ENCODE measurements at places on chromosomes 11 and 22.
A peak's percentile ranks its signal among the peaks of the same experiment; 100 is the strongest.

GRCh38 chr11:70139785-70140410, 61.8 kb downstream of the ANO1 start:
- DNase-seq = no peak

DNA sequence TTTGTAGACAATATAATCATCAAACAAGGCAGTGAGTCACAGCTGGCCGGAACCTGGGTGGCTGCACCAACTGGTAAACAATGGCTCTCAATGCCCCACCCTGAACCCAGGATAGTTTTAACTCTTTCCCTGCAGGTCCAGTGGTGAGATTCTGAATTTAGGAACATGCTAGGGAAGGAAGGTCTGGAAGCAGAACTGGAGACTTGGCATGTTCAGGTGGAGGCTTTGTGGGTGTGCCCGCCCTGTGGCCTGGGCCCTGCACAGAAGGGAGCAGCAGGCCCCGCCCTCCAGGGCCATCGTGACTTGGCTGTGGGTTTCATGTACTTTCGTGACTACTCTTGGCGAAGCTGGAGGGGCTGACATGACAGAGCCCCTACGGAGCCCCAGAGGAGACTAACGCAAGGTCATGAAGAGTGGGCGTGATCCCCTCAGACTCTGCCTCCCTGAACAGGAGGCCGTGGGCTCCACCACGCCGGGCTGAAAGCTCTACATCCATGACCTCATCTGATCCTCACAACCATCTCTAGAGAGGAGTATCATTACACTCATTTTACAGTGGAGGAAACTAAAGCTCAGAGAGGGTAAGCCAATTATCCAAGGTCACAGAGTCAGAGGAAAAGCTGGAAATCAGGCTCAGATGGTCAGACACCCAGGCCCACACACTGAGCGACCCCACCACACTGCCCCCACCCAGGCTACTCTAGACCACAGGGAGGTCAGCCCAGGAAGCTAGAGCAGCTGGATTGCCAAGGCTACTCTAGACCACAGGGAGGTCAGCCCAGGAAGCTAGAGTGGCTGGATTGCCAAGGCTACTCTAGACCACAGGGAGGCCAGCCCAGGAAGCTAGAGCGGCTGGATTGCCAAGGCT, 27.3 kb downstream of the MAFF start:
- no peak for DNase-seq

DNA sequence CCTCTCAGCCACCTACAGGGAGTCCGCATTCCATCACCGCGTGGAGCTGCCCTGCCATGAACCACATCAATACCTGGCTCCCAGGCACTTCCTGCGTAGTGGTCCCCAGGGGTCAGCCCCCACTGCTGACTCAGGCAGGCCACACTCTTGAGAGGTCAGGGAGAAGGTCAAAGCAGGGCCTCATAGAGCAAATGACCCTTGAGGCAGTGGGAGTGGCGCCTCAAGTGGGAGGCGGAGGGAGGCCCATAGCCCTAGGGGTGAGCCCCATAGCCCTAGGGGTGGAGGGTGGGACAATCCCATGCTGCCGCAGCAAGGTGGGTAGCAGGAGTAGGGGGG, 5.0 kb downstream of the PRDX5 start:
- DNase-seq = no peak

- no peak for DNase-seq
These were observed 71.2 kb downstream of the LRRC32 start for GRCh38 chr11:76599041-76600013.

DNA sequence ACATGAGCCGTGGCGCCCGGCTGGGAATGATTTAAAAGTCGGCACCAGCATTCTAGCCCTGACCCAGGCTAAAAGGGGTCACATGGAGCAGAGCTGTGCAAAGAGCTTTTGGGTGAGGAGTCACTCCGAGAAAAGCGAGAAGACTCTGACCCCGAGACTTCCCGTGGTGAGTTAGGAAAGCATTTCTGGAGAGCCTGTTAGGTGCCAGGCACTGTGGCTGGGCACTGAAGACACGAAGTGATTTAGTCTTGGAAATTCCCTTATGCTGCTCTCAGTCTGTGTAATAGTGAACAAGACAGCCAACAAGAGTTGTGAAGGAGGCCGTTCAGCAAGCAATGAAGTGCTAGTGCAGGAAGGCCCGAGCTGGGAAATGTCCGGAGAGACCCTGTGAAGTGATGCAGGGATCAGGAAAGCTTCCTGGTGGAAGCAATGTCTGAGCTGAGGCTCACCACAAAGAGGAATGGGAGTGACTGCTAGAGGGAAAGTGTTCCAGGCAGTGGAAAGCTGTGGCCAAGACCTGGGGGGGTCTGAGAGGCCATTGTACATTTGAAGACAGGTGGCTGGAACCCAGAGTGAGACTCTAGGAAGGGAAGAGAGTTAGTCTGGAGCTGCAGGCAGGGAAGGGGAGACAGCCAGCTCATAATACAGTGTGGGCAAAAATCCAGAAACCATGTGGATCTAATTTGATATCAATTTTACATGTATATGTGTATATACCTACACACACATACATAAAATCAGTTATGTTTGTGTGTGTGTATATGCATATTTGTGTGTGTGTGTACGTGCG, 31.6 kb downstream of the MARK2 start:
- DNase-seq = no peak

DNA sequence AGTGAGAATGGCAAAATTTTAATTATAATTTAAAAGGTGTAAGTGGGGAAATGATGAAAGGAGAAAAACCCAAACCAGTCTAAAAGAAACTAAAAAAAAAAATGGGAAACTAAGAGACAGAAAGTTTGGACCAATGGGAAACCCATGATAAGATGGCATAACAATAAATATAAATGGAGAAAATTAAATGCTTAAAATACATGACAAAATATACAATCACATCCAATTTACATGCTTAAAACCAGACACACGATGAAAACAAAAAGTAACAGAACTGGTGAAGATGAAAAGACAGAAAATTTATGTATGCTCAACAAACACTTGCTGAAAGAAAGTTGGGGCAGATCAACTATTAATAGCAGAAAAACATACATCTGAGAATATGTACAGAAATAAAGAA, 1471.1 kb downstream of the TBC1D22A start:
- no peak for DNase-seq

DNA sequence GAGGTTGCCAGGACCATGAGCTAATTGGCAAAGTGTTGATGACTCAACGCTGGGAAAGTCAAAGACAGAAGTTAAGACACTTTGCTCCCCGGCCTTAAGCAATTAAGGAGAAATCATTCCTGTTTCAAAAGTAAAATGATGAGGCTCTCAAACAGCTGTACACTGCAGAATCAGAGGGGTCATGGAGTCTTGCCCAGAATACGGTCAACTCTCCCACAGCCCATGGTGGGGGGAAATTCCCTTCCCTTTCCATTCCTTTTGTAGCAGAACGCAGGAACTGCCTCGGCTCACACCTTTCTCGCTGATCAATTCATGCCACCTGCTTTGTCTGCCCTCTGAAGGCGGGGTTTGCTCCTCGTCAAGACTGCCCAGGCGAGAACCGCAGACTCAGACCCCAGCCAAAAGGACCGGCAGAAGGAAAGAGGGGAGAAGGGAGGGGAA, 52.8 kb downstream of the MN1 start:
- no peak for DNase-seq

DNA sequence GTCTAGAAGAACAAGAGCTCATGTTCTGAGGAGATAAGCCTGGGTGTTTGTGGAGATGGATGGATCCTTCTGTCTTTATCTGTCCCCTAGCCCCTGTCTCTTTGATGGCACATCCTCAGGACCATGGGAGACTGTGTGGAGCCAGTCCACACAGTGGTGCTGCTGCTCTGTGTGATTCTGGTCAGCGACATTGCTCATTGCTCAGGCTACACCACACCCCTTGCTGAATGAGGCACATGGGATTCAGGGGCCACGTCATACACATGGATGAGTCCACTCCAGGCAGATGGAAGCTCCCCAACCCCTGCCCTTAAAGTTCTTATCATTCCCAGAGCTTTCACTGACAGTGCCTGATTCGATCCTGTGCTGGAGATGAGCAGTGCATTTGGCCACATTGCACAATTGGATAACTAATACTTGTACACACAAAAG, 222.2 kb downstream of the NAV2 start:
- no peak for DNase-seq

GRCh38 chr11:32225571-32226285, 134.9 kb downstream of the RCN1 start:
- no peak for DNase-seq

- DNase-seq = no peak
These were observed 454.4 kb downstream of the NTM start for GRCh38 chr11:131824771-131825170.

GRCh38 chr22:49807780-49808708, 19.6 kb downstream of the BRD1 start:
- no peak for DNase-seq

- DNase-seq = no peak
These were observed 64.8 kb downstream of the PAK1 start for GRCh38 chr11:77409046-77409445.

DNA sequence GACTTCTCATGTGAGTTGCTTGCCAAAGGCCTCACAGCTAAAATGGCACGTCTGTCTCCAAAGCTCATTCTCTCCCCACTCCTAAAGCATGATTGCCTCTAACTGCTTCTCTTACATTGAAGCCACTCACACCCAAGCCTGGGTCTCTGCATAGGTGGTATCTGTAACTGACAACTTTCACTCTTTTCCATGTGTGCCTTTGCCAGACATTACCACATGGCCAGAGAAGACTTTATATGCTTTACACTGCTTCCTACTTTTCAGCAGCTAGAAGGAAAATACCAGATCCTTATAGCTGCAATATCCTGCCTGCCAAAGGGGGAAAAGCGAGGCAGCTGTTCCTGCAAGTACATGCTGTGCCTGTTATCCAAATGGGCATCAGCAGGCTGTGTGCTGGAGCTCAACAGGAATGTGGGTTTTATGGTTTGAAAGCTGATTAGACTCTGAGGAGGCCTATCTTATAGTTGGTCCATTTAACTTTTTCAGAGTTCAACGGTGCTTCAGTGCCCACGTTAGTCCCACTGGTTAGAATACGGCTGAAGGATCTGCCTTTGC, 547.1 kb downstream of the RAB38 start:
- no peak for DNase-seq

DNA sequence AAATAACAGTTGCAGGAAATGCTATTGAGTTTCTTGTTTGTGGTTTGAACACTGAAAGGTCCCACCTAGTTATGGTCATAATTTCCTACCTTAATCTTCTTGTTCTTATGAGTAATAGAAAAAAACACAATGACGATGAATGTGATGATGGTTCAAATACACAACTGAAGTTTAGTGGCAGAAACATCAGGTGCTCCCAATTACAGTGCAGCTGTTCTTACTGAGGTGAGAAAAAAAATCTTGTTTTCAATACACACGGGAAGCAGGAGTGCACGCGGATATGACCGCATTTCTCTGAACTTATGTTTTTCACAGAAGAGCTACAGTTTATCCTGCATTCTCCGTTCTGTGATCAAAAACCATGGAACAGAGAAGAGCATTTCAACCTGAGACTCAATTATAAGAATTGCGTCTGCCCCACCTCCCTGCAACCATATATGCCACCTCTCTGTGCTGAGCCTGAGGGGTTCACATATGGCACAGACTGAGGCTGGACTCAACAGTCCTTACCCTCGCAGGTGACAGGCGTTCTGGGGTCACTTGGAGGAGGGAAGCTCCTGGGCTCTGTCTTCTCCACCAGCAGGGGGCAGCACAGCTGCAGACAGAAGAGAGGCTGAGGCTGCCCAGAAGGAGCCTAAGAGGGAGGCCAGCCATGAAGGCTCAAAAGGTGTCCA, 99.7 kb upstream of the IGLL5 start:
- no peak for DNase-seq

- peak; percentile 44 for DNase-seq
These were observed 39.1 kb upstream of the CREB3L1 start for GRCh38 chr11:46238078-46238966.

DNA sequence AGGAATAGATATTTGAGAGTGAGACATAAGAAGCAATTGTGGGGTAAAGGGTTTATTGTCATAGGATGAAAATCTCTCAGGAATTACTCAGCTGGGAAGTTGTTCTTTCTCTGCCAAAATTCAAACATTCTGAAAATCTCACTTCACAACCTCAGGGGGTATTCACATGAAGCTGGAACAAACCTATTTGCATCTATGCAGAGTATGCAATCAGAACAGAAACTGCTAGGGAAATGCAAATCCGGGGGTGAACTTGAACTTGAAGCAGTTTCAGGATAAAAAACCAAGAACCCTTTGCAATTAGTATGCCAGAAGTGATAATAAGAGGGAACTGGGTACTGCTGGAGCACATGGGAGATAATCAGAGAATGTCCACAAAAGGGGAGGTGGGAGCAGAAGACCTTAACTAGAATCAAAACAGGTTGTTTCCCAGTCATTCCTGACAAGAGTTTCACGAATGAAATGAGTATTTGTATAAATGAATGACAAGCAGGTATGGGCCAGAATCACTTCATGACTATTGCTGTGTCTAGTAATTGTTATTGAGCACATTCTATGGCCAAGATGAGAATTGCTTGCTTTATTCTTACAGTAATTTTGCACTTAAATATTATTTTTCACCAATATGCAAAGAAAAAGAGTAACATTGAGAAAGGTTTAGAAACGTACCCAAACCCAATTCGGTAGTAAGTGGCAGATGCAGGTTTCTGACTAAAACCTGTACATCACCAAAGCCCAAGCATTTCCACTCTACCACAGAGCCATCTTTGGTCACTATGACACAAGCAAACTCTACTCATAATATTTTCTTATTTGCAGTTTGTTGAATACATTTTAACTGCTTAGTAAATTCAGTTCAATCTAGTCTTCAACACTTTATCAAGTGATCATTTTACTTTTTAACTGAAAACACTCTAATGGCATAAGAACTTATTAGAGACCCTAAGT, 61.8 kb upstream of the UBASH3B start:
- DNase-seq = no peak

DNA sequence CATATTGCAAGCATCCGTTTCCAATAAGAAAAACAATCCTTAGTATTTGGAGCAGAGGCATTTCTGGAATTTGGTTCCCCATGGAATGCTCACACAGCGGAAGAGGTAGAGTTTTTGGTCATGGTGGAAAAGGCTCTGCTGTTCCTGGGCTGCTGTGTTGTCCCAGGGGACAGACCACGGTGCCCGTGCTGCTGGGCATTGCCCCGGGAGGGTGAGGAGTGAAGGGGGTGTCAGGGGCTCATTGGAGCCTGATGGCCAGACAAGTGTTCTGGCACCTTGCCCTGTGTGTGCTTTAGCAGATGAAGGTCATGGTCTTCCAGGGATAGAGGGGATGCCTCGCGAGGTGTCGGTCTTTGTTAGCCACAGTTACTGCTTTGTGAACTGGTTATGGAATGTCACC, 61.2 kb downstream of the MPPED1 start:
- DNase-seq = no peak

GRCh38 chr22:37353839-37354238, 71.5 kb downstream of the CYTH4 start:
- no peak for DNase-seq
